ENCODE measurements at places on chromosomes 1 and 21. TPM values are rescaled to one million over a fixed set of nuclear protein-coding genes. Genes with fewer than 3 reads are reported as not detected.

ZNF695 gene
- total RNA-seq, result not detected

PALMD gene
- 40.0 TPM for total RNA-seq

CHI3L2 gene
- total RNA-seq, result 7.8 TPM

KCNK1 gene
- 5.9 TPM for total RNA-seq

CDK18 gene
- 80.7 TPM for total RNA-seq

EDN2 gene
- 0.36 TPM for total RNA-seq

DPT gene
- total RNA-seq, result 73.2 TPM

DNALI1 gene
- 6.2 TPM for total RNA-seq

L1TD1 gene
- total RNA-seq, result 0.68 TPM

RBP7 gene
- 30.2 TPM for total RNA-seq

CHD1L gene
- 74.2 TPM for total RNA-seq

RNF207 gene
- total RNA-seq, result 31.4 TPM

CHIA gene
- not detected for total RNA-seq

CHODL gene
- total RNA-seq, result 1.2 TPM

LCE3B gene
- not detected for total RNA-seq

MIXL1 gene
- total RNA-seq, result 0.19 TPM

CYP4Z1 gene
- total RNA-seq, result 1.0 TPM

NPHS2 gene
- not detected for total RNA-seq

OR2M3 gene
- total RNA-seq, result not detected

Data from aorta (tissue), 5 donors.